ENCODE measurements at places on chromosomes 2 and 18.

- DNase-seq = no peak
Observed at GRCh38 chr2:156909983-156910382, 347.5 kb upstream of the GALNT5 start.

DNA sequence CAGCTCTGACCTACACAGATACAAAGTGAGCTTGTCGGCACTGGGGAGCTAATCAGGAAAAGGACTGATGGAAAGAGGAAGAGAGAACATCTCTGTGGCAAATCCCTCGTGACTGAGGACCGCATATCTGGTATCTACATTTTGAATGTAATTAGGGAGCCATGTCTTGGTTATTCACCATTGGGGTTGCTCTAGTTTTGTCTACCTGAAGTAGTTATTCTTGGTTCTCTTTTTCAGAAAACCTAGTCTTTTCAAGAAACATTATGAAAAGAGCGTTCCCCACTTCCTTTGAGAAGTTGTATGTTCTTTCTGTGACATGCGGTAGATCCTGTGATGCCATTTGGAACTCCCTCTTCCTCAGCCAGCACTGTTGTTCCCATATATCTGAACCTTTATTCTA is 104.4 kb downstream of the DOCK10 start:
- DNase-seq = no peak

- no peak for DNase-seq
Observed at GRCh38 chr2:75140288-75140687, 59.0 kb downstream of the TACR1 start.

GRCh38 chr2:43524177-43524965 is 71.5 kb downstream of the THADA start:
- DNase-seq = no peak

GRCh38 chr2:61758159-61758558 is 95.7 kb downstream of the FAM161A start:
- no peak for DNase-seq

Measured in NCI-H2081 treated with DMSO at 0.1 percent for 48 hours (cell line).